Activated CD4-positive, alpha-beta T cell treated with anti-CD3 and anti-CD28 coated beads, Interleukin-2, Interleukin-6, amounts not matched to agents 100 ng/mL and 50 ng/mL, durations not matched to agents 16 hours and 8 hours (primary cell): ENCODE measurements at places on chromosomes 13 and 19.

DNA sequence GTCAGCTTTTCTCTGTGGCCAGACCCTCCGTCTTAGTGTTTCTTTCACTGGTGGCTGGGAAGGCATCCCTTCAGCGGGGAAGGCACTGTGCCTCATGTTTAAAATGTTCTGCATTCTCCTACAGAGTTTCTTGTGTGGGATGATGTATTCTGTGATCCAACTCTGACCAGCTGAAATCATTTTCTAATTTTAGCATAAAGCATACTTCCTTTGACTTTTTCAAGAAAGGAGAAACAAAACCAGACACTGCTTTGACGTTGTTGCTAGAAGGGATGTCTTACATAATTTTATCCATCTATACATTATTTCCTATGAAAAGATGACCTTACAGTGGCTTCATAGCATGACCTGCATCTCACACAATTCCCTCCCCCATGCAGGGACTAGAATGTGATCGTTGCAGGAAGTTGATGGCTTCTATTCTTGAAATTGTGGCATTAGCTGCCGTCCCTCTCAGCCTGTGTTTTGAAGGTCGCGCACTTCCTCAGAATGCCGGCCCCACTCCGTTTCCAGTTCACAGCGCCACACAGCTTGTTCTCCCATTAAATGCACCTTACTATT lies 38.6 kb upstream of the TEX29 start:
- no peak for DNase-seq

GRCh38 chr13:70090036-70090723 lies 17.4 kb upstream of the ATXN8OS start:
- no peak for DNase-seq

GRCh38 chr13:99012539-99012938 lies 34.7 kb upstream of the DOCK9 start:
- no peak for DNase-seq

DNA sequence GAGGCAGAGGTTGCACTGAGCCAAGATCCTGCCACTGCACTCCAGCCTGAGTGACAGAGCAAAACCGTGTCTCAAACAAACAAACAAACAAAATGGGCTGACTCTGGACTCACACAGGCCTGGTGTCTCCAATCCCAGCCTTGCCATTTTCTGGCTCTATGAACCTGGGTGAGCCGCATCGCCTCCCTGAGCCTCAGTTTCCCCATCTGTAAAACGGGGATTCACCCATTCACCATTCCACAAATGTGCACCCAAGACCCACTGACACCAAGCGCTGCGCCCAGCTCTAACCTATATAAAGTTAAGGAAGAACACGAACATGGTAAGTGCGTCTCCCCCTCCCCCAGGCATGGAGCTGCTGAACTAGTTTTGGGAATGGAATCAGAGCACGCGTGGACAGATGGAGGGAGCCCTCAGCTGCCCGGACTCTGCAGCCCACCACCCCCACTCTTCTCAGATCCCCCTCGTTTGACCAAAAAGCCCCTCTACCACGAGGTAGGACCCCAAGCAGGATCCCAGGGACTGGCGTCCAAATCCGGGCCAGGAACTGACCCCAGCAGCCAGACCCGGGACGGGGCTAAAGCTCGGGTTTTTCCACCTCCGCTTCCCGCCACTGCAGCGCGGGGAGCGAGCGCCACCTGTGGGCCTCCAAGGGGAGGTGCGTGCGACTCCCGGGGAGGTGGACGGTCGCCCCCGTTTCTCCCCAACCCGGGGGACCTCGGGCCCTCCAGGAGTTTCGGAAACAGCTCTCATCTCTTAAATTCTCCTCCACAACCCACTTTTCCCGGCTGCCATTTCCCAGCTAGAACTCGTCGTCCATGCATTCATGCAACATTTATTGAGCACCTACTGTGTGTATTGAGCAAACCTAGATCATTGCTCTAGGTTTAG lies 33.0 kb upstream of the ADGRE5 start:
- DNase-seq, result peak; percentile 79

GRCh38 chr19:18385675-18386542 lies at the start of gene GDF15:
TSS of gene GDF15 (plus strand) at chr19:18386158. CDS start at chr19:18386190, 32 bp downstream.
- DNase-seq, result peak; percentile 35

DNA sequence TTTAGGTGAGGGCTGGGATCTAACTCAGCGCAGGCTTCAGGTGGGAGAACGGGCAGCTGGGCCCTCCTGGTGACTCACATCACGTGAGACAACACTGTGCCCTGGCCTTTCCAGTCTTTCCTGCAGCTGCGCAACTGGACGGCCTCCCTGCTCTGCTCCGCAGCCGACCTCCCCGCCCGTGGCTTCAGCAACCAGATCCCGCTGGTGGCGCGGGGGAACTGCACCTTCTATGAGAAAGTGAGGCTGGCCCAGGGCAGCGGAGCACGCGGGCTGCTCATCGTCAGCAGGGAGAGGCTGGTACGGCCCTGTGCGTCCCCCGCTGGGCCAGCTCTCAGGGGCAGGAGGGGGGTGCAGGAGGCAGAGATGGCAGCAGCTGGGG lies 8.8 kb downstream of the SPPL2B start:
- no peak for DNase-seq

DNA sequence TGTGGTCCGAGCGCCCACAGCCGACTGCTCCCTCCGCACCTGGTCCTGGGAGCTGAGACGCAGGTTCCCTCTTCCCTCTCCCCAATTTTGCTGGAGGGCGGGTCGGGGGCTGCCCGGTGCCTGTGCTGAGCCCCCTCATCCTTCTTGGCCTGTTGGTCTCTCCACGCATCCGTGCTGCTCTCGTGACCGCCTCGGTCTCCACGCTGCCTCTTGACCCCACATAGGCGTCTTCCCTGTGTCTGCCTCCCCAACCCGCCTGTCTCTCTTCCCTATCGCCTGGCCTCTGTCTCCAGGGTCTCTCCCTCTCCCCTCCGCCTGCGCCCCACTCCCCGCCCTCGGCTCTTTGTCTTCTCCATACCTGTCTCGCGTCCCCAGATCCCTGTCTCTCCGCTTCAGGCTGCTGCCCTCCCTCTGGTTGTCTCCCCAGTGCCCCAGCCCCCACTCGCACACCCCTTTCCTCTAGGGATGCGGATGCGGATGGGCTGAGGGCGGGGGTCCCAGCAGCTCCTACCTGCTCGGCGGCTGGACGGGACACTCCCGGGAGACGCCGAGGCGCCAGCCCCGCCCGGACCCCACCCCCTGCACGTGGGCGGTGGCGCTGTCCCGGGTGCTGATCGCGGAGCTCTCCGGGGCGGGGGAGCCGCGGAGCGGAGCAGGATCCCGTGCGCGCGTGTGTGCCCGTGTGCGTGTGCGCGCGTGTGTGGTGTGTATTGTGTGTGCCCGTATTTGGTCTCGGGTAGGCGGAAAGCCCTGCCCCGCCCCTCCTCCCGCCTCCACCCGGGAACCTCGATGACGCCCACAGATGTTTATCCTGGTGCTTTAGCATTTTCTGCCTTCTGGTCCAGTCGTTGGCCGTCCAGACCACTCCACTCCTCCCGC lies at the start of gene SYT5:
Gene SYT5, minus strand, starts transcription at position 684 of the 879 bp plus-strand sequence. CDS start 1,248 bp downstream, outside the sequence.
- peak; percentile 61 for DNase-seq

DNA sequence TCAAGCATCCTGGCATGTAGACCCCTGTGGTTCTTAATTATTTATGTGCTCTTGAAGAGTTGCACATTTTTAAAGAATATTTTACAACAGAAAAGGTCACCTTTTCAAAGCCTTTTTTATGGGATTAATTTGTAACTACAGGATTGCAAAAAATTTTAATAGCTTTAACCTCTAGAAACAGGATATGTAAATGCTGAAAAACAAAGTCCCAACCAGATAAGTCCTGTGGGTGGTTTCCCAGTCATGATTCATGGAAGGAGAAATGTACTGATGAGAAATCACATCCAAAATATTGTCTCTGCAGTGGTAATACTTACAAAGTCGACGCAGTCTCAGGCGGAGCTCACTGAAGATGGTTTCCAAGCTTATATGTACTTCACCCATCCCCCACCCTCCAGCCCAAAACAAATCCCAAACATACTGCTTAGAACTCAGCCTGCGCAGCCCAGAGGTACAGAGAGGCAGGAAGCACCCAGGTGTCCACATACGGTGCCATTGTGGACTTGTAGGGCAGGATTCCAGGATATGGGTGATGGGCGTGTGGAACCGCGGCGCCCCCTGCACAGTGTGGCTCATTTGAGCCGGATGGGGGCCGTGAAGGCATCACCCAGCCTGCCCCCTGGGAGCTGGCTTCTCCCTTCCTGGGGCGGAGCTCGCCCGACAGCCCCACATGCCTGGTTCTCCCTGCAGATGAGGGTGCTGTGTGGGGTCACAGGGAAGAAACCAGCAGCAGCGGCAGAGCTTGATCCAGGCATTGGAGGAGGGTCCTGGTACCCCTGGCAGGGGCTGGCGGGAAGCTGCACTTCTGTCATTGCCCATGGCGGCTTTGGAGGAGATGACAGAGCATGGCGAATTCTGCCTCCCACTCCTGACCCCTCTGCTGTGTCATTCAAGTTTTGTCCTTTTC lies 101.2 kb downstream of the ATP11A start:
- DNase-seq, result no peak

- peak; percentile 96 for DNase-seq
Observed at GRCh38 chr19:1076951-1077350, 10.0 kb downstream of the ARHGAP45 start.

GRCh38 chr13:78121001-78121400 lies 202.4 kb upstream of the EDNRB start:
- DNase-seq, result no peak

DNA sequence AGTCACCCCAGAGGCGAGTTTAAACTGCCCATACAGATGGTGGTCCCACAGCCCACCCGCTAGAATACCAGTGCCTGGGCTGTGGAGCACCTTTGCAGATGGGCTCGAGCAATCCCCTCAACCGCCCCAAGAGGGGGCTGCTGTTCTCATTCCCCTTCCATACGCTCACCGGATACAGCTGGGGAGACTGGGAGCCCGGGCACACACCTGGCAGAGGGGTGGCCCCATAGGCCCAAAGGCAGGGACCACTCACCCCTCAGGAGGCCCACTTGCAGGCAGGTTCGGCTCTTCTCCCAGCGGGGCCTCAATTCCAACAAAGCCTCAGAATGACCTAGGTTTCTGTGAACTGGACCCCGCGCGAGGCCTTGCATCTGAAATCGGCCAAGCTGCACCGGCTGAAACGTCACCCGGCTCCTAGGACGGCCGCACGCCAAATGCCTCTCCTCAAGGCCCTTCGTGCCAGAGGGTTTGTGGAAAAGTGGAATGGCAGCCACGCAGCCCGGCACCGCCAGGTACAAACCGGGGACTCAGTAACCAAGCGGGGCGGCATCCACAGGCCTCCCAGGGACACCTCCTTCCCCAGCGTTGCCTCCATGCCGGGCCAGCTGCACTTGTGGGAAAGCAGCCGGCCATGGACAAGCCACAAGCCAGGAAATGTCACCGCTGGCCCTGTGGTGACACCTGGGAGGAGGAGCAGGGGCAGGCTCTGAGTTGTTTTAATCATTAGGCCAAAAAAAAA lies 18.7 kb downstream of the MLLT1 start:
- DNase-seq, result peak; percentile 22

GRCh38 chr19:5341981-5342380 lies 1.4 kb upstream of the PTPRS start:
- DNase-seq, result no peak

DNA sequence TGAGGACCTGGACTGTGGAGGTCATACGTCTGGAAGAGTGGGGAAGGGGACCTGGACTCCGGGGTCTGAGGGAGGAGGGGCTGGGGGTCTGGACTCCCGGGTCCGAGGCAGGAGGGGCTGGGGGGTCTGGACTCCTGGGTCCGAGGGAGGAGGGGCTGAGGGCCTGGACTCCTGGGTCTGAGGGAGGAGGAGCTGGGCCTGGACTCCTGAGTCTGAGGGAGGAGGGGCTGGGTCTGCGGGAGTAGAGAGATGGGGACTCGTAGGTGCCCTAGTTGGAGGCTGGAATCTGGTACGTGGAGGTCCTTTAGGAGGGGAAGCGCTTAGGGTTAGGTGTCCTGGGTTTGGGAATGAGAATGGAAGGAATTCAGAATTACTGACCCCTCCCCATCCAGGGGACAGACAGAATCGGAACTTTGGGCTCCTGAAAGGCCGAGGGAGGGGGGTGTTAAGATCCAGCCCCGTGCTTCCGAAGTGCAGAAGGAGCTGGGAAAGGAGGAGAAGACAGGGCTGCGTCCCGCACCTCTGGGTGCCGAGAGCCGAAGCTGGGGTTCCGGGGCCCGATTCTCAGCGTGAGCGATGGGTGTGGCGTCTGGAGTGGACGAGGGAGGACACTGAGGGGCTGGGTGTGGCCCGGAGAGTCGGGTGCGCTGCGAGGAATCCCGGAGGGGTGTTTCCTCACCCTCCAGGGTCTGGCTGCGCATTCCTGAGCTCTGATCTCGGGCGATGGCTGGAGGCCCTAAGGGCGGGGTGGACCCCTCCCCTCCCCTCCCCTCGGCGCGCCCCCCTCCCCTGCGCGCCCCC lies 608 bp downstream of the MYADM start:
- no peak for DNase-seq
